ENCODE measurements at places on chromosomes 1 and 21.

DNA sequence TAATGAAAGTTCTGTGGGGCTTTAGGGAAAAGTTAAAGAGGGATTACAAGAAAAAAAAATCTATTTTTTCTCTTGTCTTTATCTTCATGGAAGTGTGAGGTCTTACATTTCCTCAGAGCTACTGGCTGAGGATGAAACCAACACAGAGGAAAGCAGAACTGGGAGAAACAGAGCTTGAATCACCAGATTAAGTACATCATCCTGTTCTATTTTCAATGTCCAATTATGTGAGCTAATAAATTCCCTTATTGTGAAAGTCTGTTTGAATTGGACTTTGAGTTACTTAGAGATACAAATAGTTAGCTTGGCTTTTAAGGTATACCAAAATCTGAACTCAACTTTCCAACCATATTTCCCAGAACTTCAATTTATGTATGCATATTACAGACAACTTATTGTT lies 69.2 kb downstream of the LPGAT1 start:
- DNase-seq: no peak

GRCh38 chr1:241531195-241532161 lies 700 bp upstream of the KMO start:
- DNase-seq: no peak

DNA sequence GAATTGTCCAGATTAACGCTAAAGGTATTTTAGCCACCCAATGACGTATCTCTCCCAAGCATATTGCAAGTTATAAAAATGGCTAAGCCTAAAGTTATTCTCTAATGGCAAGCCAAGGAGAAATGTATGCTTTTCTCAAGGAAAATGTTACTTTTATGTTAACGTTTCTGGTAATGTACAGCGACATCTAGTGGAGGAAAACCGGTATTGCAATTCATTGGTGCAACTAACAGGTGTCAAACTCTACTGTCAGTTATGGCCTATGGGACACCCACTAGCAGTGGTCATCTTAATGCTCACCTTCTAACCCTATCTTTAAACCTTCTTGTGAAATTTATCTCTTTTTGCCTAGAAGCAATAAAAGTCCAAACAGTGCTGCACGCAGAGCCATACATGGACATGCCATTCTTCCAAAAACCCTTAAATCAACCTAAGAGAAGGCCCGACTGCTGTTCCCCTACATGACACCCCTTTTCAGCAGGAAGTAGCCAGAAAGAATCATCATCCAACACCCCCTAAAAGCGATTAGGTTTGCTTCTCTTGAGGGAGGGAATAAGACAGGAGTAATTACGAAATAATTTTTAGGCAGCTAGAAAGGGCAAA lies 68.7 kb upstream of the LRIF1 start:
- DNase-seq: no peak

GRCh38 chr1:53560581-53561502 lies 101.6 kb downstream of the DMRTB1 start:
- no peak for DNase-seq

GRCh38 chr1:102919659-102920058 lies 188.7 kb downstream of the COL11A1 start:
- DNase-seq: no peak

- no peak for DNase-seq
Measured at GRCh38 chr1:6094246-6094645, 48.6 kb downstream of the KCNAB2 start.

DNA sequence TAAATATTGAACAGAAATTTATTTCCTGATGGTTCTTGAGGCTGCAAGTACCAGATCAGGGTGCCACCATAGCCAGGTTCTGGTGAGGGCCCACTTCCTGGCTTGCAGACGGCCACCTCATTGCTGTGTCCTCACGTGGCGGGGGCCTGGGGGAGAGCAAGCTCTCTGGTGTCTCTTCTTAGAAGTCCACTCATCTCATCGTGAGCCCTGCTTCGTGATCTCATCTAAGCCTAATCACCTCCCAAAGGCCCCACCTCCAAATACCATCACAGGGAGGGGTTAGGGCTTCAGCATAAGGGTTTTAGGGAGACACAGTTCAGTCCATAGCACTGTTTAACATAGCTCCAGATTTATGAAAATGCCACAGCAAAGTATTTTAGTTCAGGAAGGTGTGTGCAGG lies 119.7 kb downstream of the PRDM2 start:
- no peak for DNase-seq

DNA sequence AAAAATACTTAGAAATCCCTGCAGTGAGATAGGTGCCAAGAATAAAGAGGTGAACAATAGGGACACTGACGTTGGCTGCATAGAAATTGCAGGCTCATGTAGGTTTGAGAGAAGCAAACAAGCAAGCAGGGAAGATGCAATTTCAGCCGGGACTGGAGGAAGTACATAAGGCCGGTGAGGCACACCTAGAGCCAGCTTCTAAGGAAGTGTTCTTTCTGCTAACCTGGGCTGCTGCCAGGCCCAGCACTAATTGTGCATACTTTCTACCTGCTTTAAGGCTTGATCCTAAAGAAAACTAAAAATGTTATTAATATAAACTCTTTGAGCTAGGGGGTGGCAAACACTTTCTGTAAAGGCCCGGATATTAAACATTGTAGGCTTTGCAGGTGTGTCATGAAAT lies 71.0 kb downstream of the LMO4 start:
- DNase-seq: no peak

- DNase-seq: no peak
Measured at GRCh38 chr1:50080904-50081586, 27.7 kb upstream of the ELAVL4 start.
